ENCODE measurements at places on chromosomes 11 and 22. TPM values are rescaled to one million over a fixed set of nuclear protein-coding genes. Genes with fewer than 3 reads are reported as not detected.

Gene APOA4
- not detected for total RNA-seq

DNA sequence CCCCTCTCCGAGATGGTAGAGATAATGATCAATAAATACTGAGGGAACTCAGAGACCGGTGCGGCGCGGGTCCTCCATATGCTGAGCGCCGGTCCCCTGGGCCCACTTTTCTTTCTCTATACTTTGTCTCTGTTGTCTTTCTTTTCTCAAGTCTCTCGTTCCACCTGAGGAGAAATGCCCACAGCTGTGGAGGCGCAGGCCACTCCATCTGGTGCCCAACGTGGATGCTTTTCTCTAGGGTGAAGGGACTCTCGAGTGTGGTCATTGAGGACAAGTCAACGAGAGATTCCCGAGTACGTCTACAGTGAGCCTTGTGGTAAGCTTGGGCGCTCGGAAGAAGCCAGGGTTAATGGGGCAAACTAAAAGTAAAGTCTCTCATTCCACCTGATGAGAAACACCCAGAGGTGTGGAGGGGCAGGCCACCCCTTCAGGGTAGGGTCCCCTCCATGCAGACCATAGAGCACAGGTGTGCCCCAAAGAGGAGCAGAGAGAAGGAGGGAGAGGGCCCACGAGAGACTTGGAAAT lies 43.2 kb downstream of the IGLL1 start:
- DNase-seq: no peak

DNA sequence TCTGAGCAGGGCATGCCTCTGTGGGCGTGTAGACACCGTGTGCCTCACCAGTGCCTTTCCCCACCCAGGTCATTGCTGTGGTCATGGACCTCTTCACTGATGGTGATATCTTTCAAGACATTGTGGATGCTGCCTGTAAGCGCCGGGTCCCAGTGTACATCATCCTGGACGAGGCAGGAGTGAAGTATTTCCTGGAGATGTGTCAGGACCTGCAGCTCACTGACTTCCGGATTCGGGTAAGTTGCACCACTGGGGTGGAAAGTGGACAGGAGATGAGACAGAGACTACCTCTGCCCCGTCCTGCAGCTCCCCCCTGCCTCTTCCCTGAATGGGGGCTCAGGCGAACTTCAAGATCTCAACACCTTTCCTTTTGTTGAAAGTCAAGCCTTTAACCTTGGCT lies 24.3 kb downstream of the FAM83F start:
- DNase-seq: no peak

DNA sequence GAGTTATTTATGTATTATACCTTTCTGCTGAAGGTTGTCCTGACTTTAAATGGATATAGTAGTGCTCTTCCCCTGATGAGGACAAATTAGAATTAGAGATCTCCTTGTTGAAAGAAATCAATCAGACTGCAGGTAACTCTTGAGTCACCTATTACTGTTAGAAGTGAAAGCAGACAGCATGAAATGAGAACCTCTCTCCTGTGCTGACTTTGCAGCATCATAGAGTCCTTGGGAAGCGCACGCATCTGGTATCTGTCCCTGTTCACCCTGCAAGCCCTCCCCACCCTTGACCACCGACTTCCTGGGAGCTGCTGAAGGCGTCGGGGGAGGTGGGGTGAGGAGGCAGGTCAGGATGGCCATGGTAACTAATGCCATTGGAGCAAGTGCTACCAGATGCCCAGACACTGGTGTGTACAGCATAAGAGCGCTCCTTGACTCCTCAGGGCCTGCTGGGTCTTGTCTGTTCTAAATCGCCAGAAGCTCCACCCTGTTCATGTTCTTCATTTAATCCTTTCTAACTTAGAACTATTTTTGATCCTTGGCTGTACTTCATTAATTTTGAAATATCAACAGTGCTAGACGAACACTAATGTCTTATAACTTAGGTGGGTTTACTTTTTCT lies 143.9 kb downstream of the WNT7B start:
- no peak for DNase-seq

Gene IL18
- total RNA-seq: 0.70 TPM

DNA sequence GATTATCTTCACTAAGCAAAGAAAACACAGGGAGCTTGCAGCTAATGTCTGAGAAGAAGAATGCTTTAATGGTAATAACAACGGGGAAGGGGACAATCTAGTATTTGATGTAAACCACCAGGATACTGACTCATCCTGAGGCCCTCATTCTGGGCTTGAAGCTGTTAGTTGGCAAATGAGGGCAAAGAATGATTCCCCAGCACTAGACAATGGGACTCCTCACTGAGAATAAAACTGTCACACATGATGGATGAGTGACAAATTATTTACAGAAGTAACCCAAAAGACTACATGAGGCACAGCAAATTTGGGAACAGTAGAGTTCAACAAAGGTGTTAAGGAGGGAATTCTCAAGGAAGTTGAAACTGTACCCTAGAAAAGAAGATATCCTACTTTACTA lies 76.3 kb downstream of the FAM168A start:
- no peak for DNase-seq

Gene PLEKHA7
- total RNA-seq: 77.1 TPM

GRCh38 chr11:70771099-70771885 lies 373.0 kb downstream of the CTTN start:
- no peak for DNase-seq

GRCh38 chr11:40227730-40228129 lies 1231.7 kb downstream of the LRRC4C start:
- DNase-seq: no peak

Gene SFI1
- total RNA-seq: 8.6 TPM

Gene TRPC6
- total RNA-seq: 0.78 TPM

Gene LIF
- total RNA-seq: 0.78 TPM

DNA sequence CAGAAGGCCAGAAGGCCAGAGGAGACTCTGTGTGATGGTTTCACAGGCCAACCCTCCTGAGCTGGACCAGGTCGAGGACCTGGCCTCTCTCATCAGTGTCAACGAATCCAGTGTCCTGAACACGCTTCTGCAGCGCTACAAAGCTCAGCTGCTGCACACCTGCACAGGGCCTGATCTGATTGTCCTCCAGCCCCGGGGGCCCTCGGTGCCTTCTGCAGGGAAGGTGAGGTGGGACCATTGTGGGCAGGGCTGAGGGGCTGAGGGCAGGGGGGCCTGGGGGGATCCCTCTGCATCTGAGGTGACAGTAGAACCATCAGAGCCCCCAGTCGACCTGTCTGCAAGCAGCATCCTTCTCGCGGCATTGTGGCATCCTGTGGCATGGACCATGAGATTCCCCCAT lies 30.3 kb downstream of the MYO18B start:
- no peak for DNase-seq

- peak; percentile 54 for DNase-seq
Measured at GRCh38 chr11:20013346-20014066, 146.8 kb downstream of the DBX1 start.

- DNase-seq: no peak
Measured at GRCh38 chr11:108112057-108112456, 9.3 kb upstream of the ACAT1 start.

DNA sequence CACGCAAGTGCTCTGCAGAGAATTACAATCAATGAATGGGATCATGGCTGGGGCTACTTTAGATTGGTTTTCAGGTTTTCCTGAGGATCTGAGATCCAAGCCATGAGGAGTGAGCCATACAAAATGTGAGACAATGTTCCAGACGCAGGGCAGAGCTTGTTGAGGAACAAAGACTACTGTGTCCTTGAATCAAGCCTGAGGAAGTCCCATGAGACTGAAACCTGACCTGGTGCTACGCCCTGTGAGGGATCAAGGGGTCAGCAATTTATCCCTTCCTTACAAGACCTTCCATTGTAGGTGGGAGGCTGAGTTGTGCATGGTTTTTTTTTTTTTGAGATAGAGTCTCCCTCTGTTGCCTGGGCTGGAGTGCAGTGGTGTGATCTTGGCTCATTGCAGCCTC lies 2.1 kb downstream of the INCENP start:
- DNase-seq: peak; percentile 6

DNA sequence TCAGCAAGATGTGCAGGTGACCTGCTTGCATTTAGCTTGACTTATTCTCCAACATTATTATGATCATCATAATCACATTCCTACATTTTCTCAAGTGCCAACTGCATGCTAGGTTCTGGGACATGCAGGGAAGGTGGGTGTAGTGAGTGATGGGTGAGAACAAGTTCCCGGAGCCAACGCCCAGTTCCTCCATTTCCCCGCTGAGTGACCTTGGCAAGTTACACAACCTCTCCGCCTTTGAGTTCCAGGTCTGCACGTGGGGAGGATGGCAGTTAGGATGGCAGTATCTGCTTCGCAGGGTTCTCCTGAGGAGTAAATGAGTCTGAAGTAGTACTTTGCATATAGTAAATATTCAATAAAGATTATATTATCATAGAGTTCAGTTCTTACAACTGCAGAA lies 140.3 kb downstream of the GRIK4 start:
- peak; percentile 27 for DNase-seq

GRCh38 chr11:111797145-111797581 lies 31.0 kb upstream of the PPP2R1B start:
- no peak for DNase-seq

- DNase-seq: no peak
Measured at GRCh38 chr11:14417186-14417585, 58.2 kb upstream of the RRAS2 start.

GRCh38 chr11:24134879-24135589 lies 361.8 kb upstream of the LUZP2 start:
- no peak for DNase-seq

GRCh38 chr22:44955102-44955501 lies 54.7 kb downstream of the PHF21B start:
- no peak for DNase-seq

DNA sequence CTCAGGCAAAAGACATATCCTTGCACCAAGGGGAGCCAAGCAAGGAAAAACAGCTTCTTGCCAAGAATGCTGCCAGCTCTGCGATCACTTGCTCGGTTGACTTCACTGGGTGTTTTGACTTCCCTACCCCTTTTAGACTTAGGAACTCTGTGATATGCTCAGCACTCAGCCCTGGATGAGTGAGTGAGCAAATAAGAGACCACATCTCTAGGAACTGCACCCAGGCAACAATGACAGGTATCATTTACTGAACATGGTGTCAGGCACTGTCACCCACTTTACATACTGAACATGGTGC lies 3.7 kb upstream of the IRAG1 start:
- no peak for DNase-seq

Gene YPEL1
- 9.6 TPM for total RNA-seq

DNA sequence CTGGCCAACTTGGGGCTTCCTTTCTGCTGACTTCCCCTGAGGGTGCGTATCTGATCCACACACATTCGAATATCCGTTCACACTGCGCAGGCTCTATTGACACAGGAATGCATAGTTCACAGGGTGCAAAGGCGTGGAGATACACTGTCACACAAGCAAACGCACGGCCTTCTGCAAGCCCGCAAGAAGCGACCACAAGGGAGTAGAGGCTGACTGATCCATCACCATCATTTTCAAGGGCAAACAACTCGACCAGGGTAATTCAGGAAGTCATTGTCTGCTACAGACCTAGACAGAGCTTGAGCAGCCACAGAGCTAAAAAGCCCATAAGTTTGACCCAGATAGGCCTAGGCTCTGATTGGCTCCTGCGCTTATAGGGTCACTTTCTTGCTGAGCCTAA lies 392.3 kb downstream of the MN1 start:
- DNase-seq: no peak

DNA sequence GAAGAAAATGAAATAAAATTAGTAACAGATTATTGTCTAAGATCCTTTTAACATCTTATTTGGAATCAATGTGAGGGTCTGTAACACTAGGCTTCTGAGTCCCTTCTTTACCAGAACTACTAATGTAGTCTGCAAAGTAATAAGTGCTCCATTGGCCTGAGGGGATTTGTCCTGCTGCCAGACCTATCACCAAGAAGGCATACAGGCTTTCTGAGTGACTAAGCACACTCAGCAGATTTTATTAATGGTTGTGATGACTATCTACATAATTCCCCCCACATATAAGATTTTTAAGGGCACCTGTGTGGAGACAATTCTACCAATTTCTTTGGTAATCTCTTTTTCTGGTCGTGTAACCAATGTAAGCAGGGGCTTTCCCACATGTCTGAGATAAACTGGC lies 365.0 kb upstream of the FAT3 start:
- DNase-seq: no peak

- no peak for DNase-seq
Measured at GRCh38 chr11:120907971-120908370, 115.9 kb upstream of the TBCEL start.

DNA sequence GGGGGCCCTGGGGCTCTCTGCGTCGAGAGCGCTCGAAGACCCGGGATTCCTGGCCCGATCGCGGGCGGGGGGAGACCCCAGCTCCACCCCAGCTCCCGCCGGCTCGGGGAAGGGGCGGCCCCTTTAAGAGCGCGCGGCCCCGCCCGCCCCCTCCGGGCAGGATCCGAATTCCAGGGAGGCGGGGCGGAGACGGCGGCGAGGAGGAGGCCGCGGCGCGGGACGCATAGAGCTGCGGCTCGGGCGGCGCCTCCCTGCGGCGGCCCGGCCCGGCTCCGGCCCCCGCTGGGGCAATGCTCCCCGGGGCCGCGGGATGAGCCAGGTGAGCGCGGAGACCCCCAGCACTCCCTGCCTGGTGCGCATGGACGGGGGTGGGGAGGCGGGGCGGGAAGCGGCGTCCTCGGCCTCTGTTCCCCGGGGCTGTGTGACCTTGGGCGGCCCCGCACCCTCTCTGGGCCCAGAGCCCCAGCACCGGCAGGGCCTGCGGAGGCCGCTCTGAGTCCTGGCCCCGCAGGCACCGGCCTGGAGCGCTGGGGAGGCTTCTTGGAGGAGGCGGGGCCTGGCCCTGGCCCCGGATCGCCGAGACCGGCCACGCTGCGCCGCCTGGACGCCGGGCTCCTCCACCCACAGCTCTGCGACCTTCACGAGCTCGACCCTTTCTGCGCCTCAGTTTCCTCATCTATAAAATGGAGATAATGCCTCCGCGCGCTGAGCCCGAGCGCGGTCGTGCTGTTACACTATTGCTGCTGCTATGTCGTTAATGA lies 565 bp downstream of the GAS2L1 start:
- peak; percentile 90 for DNase-seq

DNA sequence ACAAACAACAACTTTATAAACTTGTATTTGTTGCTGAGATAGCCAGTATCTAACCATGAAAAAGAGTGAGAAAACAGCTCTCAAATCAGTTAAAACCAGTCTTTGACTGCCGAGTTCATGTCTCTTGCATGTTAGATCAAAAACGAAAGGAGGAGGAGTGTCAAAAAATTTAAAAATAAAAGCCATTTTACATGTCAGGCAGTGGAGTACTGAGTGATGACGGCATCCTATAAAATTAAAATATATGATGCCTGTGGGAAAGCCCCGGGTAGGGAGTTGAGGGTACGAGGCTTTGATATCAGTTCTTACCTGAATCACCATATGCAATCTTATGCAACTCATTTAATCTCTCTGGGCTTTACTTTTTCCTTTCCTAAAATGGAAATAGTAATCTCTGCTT lies 117.3 kb downstream of the ETS1 start:
- no peak for DNase-seq

GRCh38 chr22:49763696-49764095 lies 64.0 kb downstream of the BRD1 start:
- no peak for DNase-seq

Gene OR8G5
- not detected for total RNA-seq

Gene MMP13
- not detected for total RNA-seq

GRCh38 chr11:15234796-15235195 lies 120.1 kb downstream of the INSC start:
- no peak for DNase-seq

Gene APOBEC3C
- 22.1 TPM for total RNA-seq

GRCh38 chr11:33110083-33110482 lies 51.2 kb downstream of the CSTF3 start:
- no peak for DNase-seq
